ENCODE measurements at places on chromosomes 6 and 20. TPM values are rescaled to one million over a fixed set of nuclear protein-coding genes. Genes with fewer than 3 reads are reported as not detected.

- H3K27me3 ChIP-seq = no peaks in the 10 kb centered on the region
- DNase-seq = no peak
- H3K27ac ChIP-seq = no peak overlapping the region
- no peaks in the 10 kb centered on the region for H3K4me1 ChIP-seq
Measured at GRCh38 chr6:134539865-134540323, 222.0 kb upstream of the SGK1 start.

GRCh38 chr6:156269751-156270369, 507.3 kb upstream of the ARID1B start:
- no peaks in the 10 kb centered on the region for H3K27me3 ChIP-seq
- H3K36me3 ChIP-seq = no peaks in the 10 kb centered on the region
- no peak overlapping the region for H3K4me3 ChIP-seq
- no peaks in the 10 kb centered on the region for H3K4me1 ChIP-seq
- no peak overlapping the region for H3K27ac ChIP-seq

EPPIN gene
- total RNA-seq = not detected

OPRL1 gene
- 4.7 TPM for total RNA-seq

- peaks cover 43% of the 10 kb centered on the region for H3K36me3 ChIP-seq
- DNase-seq = peak; percentile 61
- no peak overlapping the region for H3K27ac ChIP-seq
- H3K4me1 ChIP-seq = no peaks in the 10 kb centered on the region
- H3K4me3 ChIP-seq = no peak overlapping the region
Measured at GRCh38 chr20:4904127-4904860, 97.0 kb downstream of the SLC23A2 start.

- no peak overlapping the region for H3K4me3 ChIP-seq
- DNase-seq = peak; percentile 76
- H3K36me3 ChIP-seq = no peaks in the 10 kb centered on the region
- H3K27me3 ChIP-seq = peaks cover 3% of the 10 kb centered on the region
Measured at GRCh38 chr20:57514273-57514751, 10.6 kb downstream of the CTCFL start.

PROCR gene
- total RNA-seq = 4.0 TPM

DNA sequence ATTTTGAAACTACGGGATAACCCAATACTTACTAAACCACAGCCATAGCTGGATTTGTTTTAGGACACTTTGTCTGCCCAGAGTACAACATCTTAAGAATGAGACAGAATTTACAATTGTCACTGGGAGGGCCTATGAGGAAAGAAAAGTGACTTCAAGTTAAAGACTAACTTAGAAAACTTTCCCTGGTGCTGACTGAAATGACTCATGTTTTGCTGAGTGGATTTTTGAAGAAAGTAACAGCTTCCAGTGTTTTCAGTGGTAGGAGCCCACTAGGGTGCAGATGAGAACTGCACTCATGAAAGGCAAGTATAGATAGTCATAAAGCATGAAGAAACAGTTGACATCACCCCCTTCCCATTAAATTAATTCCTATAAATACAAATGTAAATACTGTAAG, 988.2 kb upstream of the MAP3K7 start:
- H3K4me1 ChIP-seq = no peaks in the 10 kb centered on the region
- no peak for DNase-seq
- H3K36me3 ChIP-seq = no peaks in the 10 kb centered on the region
- H3K27ac ChIP-seq = no peak overlapping the region

KCNK16 gene
- not detected for total RNA-seq

F13A1 gene
- total RNA-seq = 33.5 TPM

GRCh38 chr20:45589725-45590124, 10.6 kb upstream of the WFDC8 start:
- H3K27ac ChIP-seq = no peak overlapping the region
- no peaks in the 10 kb centered on the region for H3K4me1 ChIP-seq
- no peak for DNase-seq
- no peak overlapping the region for H3K4me3 ChIP-seq
- H3K27me3 ChIP-seq = no peaks in the 10 kb centered on the region

GRCh38 chr6:96613291-96613999, 50.5 kb downstream of the FHL5 start:
- no peaks in the 10 kb centered on the region for H3K27me3 ChIP-seq
- H3K4me1 ChIP-seq = no peaks in the 10 kb centered on the region
- H3K4me3 ChIP-seq = no peak overlapping the region
- DNase-seq = no peak
- no peak overlapping the region for H3K27ac ChIP-seq

UNC93A gene
- total RNA-seq = 0.73 TPM

CLPSL2 gene
- total RNA-seq = not detected

MUCL3 gene
- total RNA-seq = 168 TPM

- no peak overlapping the region for H3K27ac ChIP-seq
- no peak for DNase-seq
- H3K36me3 ChIP-seq = peaks cover 9% of the 10 kb centered on the region
- H3K4me3 ChIP-seq = no peak overlapping the region
- no peaks in the 10 kb centered on the region for H3K4me1 ChIP-seq
Measured at GRCh38 chr6:87257565-87257964, 64.8 kb upstream of the SMIM8 start.

DNA sequence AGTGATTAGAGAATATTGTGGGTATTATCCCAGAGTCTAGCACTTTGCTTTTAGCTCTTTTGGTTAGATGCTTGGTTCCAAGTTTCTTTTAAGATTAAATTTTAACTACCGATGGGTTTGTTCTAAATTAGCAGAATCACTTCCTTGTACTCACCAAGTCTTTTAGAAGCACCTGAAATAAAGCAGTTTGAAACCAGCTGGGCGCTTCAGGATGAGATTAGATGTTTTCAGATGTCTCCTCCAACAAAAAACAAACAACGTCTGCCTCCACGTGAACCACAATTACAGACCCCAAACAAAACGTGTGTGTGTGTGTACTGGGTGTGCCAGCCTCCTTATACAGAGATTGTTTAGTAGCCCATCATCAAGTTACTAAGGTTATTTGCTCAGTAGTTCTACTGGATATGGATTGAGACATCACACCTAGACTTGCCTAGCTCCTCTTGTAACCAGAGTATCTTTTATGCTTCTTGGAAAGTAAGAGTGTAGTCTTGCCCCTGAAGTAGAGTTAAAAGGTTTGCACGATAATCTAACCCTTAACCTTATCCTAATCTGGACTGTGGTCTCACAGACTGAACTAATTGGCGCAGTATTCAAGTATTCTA, 2.3 kb downstream of the DSTN start:
- H3K36me3 ChIP-seq = no peaks in the 10 kb centered on the region
- peaks cover 78% of the 10 kb centered on the region for H3K4me1 ChIP-seq
- no peaks in the 10 kb centered on the region for H3K27me3 ChIP-seq

GRCh38 chr20:47951521-47951971, 166.3 kb upstream of the SULF2 start:
- H3K27ac ChIP-seq = no peak overlapping the region
- no peak for DNase-seq
- H3K4me3 ChIP-seq = no peak overlapping the region
- H3K4me1 ChIP-seq = no peaks in the 10 kb centered on the region
- H3K36me3 ChIP-seq = no peaks in the 10 kb centered on the region

DNA sequence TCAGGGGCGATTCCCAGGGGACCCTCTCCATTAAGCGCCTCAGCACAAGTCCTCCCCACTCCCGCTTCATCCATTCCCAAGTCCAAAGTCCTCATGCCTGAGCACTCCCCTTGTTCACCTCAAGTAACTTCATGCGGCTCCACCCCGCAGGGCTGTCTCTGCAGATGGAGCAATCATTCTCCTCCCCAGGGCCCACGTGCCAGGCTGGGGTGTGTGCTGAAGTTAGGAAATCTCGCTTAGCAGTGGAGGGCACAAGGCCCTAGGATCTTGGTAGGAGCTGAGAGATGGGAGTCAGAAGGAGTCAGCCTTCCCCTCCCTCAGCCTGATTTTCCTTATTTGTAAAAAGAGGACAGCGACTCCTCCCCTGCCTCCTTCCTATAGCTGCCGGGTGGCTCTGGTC, 3.5 kb downstream of the TGM3 start:
- no peaks in the 10 kb centered on the region for H3K4me1 ChIP-seq
- peak; percentile 37 for DNase-seq
- H3K36me3 ChIP-seq = no peaks in the 10 kb centered on the region
- H3K4me3 ChIP-seq = no peak overlapping the region

All from stomach (tissue), 19 donors.